ENCODE measurements at places on chromosomes 4 and X.

- no peak for DNase-seq
- no peak overlapping the region for H3K27ac ChIP-seq
- H3K4me1 ChIP-seq = peaks cover 20% of the 10 kb centered on the region
- no peaks in the 10 kb centered on the region for H3K36me3 ChIP-seq
- H3K27me3 ChIP-seq = no peaks in the 10 kb centered on the region
- H3K4me3 ChIP-seq = no peak overlapping the region
These were observed 711.8 kb upstream of the FAM241A start for GRCh38 chr4:111433441-111433840.

DNA sequence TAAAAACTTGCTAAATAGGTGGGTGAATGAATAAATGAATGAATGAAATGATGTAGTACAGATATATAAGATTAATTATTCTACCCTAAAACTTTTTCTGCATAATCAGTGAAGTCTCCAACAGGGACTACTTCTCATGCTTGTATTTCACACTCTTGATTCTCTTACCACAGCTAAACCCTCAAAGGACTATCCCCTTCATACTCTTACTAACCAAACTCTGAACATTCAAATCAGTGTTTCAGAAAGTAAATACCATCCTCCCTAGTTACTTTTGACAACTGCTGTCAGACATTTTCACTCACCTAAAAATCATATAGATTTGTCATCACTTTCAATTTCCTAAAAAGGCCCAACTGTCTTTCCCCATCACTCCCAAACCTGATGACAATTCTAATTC, 234.3 kb upstream of the HHIP start:
- no peaks in the 10 kb centered on the region for H3K36me3 ChIP-seq
- no peaks in the 10 kb centered on the region for H3K4me1 ChIP-seq
- H3K27ac ChIP-seq = no peak overlapping the region
- no peaks in the 10 kb centered on the region for H3K27me3 ChIP-seq
- DNase-seq = no peak
- no peak overlapping the region for H3K4me3 ChIP-seq

- DNase-seq = no peak
- no peaks in the 10 kb centered on the region for H3K36me3 ChIP-seq
- H3K4me3 ChIP-seq = no peak overlapping the region
- H3K27ac ChIP-seq = no peak overlapping the region
- no peaks in the 10 kb centered on the region for H3K4me1 ChIP-seq
These were observed 86.0 kb downstream of the NDST3 start for GRCh38 chr4:118120120-118120760.

DNA sequence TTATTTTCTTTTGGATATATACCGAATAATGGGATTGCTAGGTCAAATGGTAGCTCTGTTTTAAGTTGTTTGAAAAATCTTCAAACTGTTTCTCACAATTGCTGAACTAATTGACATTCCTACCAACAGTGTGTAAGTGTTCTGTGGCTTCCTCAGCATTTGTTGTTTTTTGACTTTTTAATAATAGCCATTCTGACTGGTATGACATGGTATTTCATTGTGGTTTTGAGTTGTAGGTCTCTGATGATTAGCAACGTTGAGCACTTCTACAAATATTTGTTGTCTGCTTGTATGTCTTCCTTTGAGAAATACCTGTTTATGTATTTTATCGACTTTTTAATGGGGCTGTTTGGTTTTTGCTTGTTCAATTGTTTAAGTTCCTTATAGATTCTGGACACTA, 680.1 kb upstream of the GRIA3 start:
- no peak overlapping the region for H3K4me3 ChIP-seq
- H3K27me3 ChIP-seq = no peaks in the 10 kb centered on the region
- no peak for DNase-seq

- no peak overlapping the region for H3K27ac ChIP-seq
- peaks cover 5% of the 10 kb centered on the region for H3K36me3 ChIP-seq
- DNase-seq = no peak
These were observed 11.3 kb downstream of the SLC2A9 start for GRCh38 chr4:10009861-10010500.

- H3K27me3 ChIP-seq = peaks cover 23% of the 10 kb centered on the region
- no peak for DNase-seq
- peaks cover 9% of the 10 kb centered on the region for H3K36me3 ChIP-seq
- H3K4me1 ChIP-seq = peaks cover 15% of the 10 kb centered on the region
- H3K27ac ChIP-seq = no peak overlapping the region
These were observed 9.0 kb upstream of the TSPYL2 start for GRCh38 chrX:53073115-53073586.

GRCh38 chr4:155780775-155781174, 22.0 kb downstream of the GUCY1B1 start:
- DNase-seq = no peak
- peaks cover 9% of the 10 kb centered on the region for H3K4me1 ChIP-seq
- no peaks in the 10 kb centered on the region for H3K36me3 ChIP-seq
- H3K27me3 ChIP-seq = no peaks in the 10 kb centered on the region
- H3K4me3 ChIP-seq = no peak overlapping the region

DNA sequence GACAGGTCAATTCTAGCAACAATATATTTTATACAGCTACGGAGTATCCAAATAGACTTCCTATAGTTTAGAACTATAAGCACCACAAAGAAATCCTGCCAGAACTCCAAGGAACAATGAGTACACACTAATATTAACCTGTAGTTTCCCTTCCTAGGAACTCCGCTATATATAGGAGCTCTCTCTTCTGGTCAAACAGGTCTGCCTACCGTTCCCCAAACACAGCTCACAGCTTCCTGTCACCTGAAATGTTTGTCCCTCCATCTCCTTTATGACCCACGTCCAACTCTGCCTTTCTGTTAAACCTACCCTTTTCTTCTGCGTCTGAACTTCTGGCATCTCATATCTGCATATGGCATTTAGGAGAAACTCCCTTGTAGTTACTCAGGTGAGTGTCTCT, 10.5 kb upstream of the GJB1 start:
- H3K4me1 ChIP-seq = peaks cover 51% of the 10 kb centered on the region
- peak; percentile 34 for DNase-seq

- no peaks in the 10 kb centered on the region for H3K36me3 ChIP-seq
- peak; percentile 2 for DNase-seq
- H3K27ac ChIP-seq = no peak overlapping the region
- H3K27me3 ChIP-seq = no peaks in the 10 kb centered on the region
- H3K4me1 ChIP-seq = peaks cover 17% of the 10 kb centered on the region
These were observed 162.4 kb downstream of the ASB9 start for GRCh38 chrX:15107367-15107988.

DNA sequence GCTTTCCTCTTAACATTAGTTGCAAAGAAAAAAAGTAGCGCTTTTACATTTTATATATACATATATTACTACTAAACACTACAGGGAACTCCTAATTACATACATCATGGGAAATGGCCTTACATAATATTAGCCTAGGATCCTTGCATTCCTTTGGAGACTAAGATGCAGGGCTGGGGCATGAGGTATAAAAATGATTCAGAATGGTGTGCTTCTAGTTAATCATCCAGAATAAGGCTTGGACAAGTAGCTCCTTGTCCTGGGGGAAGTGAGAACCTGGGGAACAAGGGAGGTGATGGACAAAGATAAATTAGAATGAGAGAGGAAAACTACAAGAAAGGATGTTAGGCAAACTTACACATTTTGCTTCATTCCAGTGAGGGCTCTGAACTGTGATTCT, 3.0 kb upstream of the GUCY2F start:
- no peaks in the 10 kb centered on the region for H3K4me1 ChIP-seq
- no peak overlapping the region for H3K27ac ChIP-seq
- no peak overlapping the region for H3K4me3 ChIP-seq
- H3K27me3 ChIP-seq = peaks cover 34% of the 10 kb centered on the region

DNA sequence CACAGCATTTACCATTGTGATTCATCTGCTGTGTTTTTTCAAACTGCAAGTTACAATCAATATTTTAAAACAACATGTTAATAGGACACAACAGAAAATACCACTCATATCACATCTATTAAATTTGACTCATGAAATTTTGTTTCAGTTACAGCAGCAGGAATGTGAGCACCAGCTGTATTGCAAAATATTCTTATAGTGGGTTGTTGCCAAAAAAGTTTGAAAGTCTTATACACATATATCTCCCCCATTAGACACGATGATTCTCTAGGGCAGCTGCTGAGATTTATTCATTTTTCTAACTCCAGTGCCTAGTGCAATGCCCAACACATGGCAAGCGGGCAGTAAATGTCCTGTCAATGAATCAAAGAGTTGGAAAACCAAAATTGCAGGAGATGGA, 26.6 kb upstream of the NKX3-2 start:
- no peak for DNase-seq
- H3K27me3 ChIP-seq = no peaks in the 10 kb centered on the region
- H3K4me3 ChIP-seq = no peak overlapping the region
- no peaks in the 10 kb centered on the region for H3K4me1 ChIP-seq

DNA sequence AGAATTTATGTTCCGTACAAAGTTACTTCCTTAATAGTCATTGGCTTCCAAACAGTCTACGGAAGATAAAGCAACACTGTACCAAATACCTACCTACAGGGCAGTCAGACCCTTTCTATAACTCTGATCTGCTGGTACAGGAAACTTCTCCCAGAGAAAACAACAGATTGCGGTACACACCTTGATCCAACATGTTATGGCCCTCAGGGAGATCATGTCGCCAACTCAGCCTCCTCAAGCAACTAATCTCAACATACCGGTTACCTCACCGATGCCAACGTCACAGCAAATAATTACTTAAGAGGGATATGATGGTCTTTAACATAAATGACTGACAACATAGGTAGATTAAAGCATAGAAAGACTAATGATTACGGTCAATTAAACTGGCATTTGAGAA, 70.4 kb downstream of the RFC1 start:
- H3K36me3 ChIP-seq = peaks cover 23% of the 10 kb centered on the region
- no peaks in the 10 kb centered on the region for H3K4me1 ChIP-seq
- H3K27ac ChIP-seq = no peak overlapping the region
- no peak for DNase-seq
- no peak overlapping the region for H3K4me3 ChIP-seq

DNA sequence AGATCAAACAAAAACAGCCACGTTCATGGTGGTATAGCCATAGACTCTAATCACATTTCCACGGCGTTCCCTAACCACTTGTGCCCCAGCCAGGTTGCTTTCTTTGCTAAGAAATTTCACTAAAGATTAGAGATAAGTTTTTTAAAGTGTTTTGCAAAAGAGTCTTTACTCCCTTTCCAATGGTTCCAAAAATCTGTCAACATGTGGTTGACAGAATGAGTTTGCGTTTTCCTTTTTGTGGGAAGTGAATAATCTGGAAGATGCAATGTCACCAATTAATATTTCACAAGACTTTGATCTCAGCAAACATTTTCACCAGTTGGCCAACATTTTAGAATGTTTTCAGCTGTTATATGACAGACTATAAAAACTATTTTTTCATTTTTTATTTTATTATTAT, 35.3 kb downstream of the CXCL1 start:
- no peak for DNase-seq
- no peaks in the 10 kb centered on the region for H3K36me3 ChIP-seq
- H3K4me3 ChIP-seq = no peak overlapping the region
- H3K27me3 ChIP-seq = no peaks in the 10 kb centered on the region
- H3K27ac ChIP-seq = no peak overlapping the region
- H3K4me1 ChIP-seq = peaks cover 19% of the 10 kb centered on the region

- DNase-seq = no peak
- H3K4me1 ChIP-seq = no peaks in the 10 kb centered on the region
- no peak overlapping the region for H3K4me3 ChIP-seq
These were observed 35.0 kb upstream of the PLA2G12A start for GRCh38 chr4:109764789-109765402.

- no peaks in the 10 kb centered on the region for H3K36me3 ChIP-seq
- H3K27ac ChIP-seq = no peak overlapping the region
- H3K4me1 ChIP-seq = peaks cover 43% of the 10 kb centered on the region
- H3K27me3 ChIP-seq = no peaks in the 10 kb centered on the region
These were observed 149.9 kb downstream of the CHIC2 start for GRCh38 chr4:53914313-53915016.

DNA sequence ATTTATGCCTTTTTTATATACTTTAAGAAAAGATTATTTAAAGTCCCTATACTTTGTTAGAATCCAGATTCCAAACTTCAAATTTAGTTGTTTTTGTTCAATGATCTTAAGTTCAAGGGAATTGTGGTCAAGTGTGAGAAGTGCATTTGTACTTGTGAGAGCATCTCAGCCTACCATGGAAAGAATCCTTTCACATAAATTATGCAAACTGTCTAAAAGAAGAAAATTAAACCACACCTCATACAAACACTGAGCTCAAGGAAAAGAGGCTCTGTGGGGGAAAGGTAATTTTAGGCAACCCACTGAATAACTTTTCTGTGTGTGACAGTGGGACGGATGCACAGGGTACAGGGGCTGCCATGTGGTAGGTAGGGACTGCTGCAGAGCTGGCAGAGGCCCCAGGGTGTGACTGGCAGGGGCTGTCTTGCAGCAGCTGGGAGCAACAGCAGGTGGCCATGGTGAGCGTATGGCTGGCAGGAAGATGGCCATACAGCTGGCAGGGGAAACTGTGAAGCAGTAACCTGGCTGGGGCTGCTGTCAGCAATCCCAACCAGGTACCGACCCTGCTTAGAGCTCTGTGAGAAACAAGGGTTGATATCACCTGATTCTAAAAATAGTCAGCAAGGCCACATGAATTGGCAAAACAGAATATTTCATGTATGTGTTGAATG, 130.6 kb downstream of the UGT8 start:
- H3K4me1 ChIP-seq = no peaks in the 10 kb centered on the region
- H3K27ac ChIP-seq = no peak overlapping the region
- H3K27me3 ChIP-seq = no peaks in the 10 kb centered on the region
- H3K4me3 ChIP-seq = no peak overlapping the region
- no peak for DNase-seq
